ENCODE measurements at places on chromosomes 12 and 14.

- no peak for DNase-seq
These were observed 411.4 kb upstream of the SOX5 start for GRCh38 chr12:24360907-24361306.

GRCh38 chr12:12181511-12181910 is 85.3 kb downstream of the LRP6 start:
- no peak for DNase-seq

- no peak for DNase-seq
These were observed 74.0 kb downstream of the RPS29 start for GRCh38 chr14:49512147-49512551.

- DNase-seq, result no peak
These were observed 7.8 kb downstream of the LHX5 start for GRCh38 chr12:113463746-113464451.

DNA sequence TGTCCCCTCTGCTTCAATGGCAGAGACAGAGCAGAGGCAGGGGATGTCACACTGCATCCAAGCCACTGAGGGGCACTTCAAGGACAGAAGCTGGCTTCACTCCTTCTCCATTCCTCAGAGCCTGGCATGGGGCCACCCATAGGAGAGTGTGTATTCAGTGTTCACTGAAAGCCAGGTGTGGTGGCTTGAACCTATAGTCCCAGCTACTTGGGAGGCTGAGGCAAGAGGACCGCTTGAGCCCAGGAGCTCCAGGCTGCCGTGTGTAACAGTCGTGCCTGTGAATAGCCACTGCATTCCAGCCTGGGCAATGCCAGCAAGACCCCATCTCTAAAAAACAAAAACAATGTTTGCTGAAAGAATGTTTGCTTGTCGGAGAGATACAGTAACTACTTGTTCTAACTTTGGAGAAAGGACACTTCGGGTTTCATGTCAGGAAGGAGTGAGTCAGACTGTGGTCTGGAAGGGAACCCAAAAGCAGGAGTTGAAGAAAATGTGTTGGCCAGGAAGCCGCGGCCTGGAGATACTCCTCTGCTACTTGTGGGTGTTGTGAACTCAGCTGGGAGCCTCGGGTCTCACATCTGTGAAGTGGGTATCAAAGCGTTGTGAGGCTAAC is 43.4 kb downstream of the ELK3 start:
- no peak for DNase-seq

DNA sequence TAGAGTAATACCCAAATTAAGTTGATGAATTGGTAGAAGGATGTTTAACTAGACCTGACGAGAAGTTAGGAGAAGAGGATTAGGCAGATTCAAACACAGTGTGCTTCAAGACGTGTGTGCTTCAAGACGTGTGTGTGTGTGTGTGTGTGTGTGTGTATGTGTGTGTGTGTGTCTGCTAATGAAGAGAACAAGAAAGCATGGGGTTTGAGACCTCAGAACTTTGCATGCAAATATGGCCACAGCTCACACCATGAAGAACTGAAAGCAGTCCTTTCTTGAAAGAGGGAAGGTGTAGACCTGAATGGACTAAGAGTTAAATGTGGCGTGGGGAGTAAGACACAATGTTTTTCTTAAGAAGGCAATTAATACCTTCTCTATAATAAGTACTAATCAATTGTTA is 32.5 kb upstream of the SSPN start:
- peak; percentile 45 for DNase-seq

DNA sequence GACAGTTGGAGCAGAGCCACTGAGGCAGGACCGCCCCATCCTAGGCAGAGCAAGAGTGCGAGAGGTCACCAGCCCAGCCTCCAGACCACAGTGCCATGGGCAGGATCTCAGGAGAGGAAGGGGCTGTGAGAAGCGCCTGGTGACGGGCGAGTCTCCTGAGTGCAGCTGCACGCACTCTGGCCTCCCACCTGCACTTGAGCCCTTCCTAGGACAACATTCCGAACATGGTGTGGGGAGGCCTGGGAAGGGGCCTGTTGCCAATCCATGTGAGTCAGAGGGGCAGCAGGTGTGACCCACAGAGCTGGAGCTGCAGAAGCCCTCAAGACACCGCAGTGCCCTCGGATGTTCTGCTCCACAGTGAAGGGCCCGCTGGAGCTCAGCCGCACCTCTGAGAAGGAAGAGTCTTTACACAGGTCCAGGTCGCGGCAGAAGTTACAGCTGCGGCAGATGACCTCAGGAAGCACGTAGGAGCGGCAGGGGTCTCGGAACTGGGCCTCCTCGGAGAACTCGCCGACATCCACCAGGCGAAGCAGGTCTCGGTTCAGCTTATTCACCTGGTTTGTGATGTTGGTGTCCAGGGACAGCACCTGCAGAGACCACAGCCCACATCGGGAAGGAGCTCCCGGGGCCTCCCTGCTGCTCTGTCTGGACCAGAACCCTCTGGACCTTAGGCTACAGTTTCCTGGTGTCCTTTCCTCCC is 7.3 kb downstream of the P2RX2 start:
- no peak for DNase-seq

GRCh38 chr14:65804439-65805112 is 392.0 kb downstream of the FUT8 start:
- DNase-seq, result no peak

DNA sequence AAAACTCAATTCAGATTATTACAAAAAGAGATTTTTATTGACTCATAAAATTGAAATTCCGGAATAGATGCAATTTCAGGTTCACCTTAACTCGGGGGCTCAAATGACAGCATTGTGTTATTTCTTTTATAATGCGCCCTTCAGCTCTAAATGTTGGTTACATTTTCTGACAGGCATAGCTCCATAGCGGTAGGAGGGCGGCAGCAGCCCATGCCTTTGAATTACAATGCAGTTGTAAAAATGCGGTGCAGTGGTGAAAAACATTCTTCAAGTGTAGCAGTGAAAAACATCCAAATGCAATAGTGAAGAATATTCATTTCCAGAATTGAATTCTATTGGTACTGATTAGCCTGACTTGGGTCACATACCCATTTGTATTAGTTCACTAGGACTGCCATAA is 215.3 kb upstream of the PKP2 start:
- no peak for DNase-seq

DNA sequence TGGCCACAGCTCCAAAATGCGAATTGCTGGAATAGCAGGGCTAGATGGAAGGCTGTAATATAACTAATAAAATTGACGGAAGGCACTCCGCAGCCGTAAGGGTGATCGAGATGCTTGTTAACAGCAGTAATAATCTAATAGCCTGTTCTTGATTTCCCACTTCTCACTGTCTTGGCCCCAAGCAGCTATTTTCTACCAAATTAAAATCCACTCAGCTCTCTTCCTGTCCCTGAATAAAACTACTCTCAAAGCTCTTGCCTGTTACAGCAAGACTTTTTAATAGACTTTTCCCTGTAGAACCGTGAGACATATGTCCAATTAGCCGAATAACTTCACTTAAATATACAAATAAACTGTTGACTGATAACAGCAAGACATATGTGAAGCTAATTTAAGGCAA is 38.0 kb downstream of the ADCK1 start:
- DNase-seq, result no peak

- DNase-seq, result no peak
These were observed 96.4 kb downstream of the GAS2L3 start for GRCh38 chr12:100669922-100670321.

- DNase-seq, result no peak
These were observed 25.0 kb downstream of the DAD1 start for GRCh38 chr14:22563987-22564386.

DNA sequence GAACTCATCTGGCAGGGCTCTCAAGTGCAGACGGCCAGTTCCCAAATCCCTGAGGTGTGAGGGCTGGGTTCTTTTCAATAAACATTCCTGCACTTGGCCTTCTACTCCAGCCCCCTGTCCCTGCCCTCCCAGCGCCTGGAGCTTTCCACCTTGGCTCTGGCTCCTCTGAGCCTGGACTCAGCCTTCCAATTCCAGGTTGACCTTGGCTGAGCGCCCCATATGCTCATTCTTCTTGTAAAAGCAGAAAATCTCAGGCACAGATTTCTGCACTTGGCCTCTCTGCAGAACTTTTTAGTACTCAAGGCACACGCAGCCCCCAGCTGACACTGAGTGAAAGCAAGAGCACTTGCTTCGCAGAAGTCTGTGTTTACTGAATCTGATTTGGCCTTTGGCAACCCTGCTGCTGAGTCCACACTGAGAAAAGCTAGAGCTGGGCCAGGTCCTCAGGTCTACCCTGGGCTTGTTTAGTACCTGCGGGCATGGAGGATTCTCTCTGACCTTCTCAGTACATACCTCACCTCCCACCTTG is 222.7 kb downstream of the MSRB3 start:
- DNase-seq, result no peak

- DNase-seq, result no peak
These were observed 1341.4 kb downstream of the FSCB start for GRCh38 chr14:43165651-43166050.

DNA sequence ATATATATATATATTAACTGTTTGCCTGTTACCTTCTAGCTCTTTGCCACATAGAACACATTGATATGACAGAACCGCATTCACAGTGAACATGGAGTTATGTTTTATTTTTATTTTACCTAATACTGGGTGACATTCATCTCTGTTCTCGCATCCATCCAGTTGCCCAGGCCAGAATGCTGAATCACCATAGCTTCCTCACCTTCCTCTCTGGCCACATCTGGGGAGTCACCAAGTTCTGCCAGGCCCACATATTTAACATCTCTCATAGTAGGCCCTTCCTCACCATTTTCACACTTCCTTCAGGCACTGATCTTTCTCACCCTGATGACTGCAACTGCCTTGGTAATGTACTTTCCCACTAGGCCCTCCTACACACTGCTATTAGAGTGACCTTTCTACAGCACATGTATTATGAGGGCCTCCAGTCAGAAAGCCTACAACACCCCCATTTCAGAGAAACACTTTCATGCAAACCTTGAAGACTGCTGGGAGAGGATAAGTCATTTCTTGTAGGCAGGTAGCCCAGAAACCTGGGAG is 106.8 kb downstream of the LGR5 start:
- peak; percentile 12 for DNase-seq

DNA sequence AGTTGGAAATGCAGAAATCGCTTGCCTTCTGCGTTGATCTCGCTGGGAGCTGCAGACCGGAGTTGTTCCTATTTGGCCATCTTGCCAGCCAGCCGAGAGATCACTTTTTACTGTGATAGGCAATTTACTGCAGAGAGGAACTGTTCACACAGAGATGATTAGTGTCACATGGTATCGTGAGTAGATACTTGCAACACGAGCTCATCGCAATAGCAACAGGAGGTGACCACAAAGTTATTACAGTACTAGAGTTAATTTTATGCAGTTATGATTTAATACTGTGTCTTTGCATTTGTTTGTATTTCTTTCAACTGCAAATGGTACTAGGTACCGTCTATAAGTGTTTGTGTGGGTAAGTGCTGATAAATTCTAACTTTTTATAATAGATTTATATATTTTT is 27.8 kb downstream of the NOPCHAP1 start:
- no peak for DNase-seq

GRCh38 chr12:46373301-46374296 is 1.0 kb upstream of the SLC38A2 start:
- DNase-seq, result peak; percentile 31

DNA sequence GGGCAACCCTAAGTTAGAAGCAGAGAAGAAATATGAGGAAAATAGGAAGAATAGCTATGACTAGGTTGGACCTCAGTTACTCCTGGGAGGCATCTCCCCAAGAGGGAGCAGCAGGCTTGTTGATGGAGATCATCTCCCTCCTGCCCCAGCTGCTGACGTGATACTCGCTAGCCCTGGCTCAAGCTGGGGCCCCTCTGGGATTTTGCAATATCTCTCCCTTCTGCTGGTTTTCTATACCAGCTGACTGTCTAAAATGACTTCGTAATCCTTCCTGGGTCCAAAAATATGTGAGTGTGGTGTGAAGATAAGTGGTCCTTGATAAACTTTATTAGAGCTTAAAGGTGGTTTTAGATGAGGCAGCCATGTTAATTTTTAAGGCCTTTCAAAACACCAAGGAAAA is 4.5 kb upstream of the HECTD4 start:
- no peak for DNase-seq

GRCh38 chr14:72500234-72500838 is 393.6 kb downstream of the DPF3 start:
- DNase-seq, result no peak

- DNase-seq, result no peak
These were observed 54.7 kb downstream of the PPM1A start for GRCh38 chr14:60303745-60304144.

DNA sequence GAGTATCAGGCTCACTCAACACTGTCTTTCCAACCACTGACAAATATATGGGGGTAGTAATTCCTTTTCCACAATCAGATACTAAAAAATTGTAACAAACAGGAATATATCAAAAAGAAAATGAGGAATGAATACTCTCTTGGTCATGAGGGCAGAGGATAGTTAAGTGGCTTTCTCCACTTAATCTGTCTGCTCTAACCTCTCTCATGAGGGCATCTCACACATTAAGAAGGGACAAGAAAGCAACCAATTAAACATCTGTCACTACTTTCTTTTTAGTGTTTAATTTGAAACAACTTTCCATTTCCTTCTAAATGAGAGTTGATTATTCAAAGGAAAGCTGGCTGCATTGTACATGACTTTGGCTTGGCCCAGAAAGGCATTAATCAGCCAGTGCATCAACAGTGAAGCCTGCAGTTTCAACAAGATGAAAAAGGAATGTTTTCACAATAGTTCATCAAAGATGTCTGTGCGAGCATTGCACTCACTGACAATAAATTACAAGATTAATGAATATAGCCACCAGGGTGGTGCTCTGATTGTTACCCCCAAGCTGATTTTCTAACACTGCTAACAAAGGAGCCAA is 142.0 kb downstream of the SEC23A start:
- no peak for DNase-seq

DNA sequence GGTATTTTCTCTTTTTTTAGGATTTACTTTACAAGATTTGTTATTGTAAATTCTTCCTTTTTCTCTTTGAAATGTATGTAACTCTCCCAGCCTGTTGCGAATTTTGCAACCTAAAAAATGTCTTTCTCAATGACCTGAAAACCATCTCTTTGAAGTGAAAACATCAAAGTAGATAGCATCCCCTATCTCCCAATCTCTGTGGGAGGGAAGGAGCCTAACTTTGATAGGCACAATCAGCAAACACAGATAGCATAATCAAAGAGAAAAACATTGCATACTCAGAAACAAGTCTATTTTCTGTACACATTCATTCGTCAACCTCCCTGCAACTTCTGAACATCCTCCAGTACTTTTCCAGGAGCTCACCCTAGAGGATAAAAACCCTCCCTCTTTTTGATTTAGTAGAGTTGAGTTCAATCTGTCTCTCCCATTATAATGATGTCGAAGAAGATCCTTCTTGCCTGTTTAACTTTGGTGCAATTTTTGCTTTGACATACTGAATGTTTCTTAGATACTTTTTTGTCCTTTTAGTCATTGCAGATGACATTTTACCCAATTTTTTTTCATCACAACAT is 849.2 kb upstream of the LRFN5 start:
- no peak for DNase-seq

- DNase-seq, result no peak
These were observed 129.4 kb downstream of the SMOC1 start for GRCh38 chr14:70008284-70009262.
